NCI-H1436 treated with DMSO at 0.1 percent for 48 hours (cell line): ENCODE measurements at places on chromosomes 16 and 17.

- DNase-seq = no peak
Measured at GRCh38 chr16:4266372-4266771, 6.5 kb downstream of the TFAP4 start.

DNA sequence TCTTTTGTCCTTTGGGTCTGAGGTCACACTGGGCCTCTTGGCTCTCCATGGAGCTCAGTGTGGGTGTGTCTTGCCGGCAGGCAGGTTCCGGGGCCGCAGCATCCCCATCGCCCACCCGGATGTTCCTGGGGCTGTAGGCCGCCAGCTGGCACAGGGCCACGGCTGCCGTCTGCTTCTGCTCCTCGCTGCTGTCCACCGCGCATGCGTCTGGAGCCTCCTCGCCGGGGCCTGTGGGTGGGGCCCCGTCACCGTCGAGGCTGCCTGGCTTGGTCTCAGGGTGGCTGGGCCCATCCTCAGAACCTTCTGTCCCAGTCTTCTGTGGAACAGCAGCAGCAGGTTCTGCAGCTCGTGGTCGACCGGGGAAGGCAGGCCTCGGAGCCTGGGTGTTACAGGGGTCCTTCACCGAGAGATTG, 9.6 kb downstream of the ZNF750 start:
- DNase-seq = no peak

DNA sequence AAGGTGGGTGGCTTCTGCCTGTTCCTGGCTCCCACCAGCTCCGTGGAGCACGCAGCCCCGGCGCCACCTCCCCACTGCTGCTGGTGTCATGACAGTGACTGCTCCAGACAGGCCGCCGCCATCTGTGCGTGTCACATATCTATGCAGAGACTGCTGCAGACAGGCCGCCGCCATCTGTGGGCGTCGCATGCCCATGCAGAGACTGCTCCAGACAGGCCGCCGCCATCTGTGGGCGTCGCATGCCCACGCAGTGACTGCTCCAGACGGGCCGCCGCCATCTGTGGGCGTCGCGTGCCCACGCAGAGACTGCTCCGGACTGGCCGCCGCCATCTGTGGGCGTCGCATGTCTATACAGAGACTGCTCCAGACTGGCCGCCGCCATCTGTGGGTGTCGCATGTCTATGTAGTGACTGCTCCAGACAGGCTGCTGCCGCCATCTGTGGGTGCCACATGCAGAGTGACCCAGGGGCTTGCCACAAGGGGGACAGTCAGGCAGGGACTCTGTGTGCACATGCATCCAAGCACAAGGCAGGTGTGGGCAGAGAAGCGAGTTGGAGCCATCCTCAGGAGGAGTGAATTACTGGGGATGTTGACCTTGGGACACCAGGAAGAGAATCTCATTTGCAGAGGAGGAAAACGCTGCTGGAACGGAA, 3.3 kb upstream of the FN3KRP start:
- no peak for DNase-seq

DNA sequence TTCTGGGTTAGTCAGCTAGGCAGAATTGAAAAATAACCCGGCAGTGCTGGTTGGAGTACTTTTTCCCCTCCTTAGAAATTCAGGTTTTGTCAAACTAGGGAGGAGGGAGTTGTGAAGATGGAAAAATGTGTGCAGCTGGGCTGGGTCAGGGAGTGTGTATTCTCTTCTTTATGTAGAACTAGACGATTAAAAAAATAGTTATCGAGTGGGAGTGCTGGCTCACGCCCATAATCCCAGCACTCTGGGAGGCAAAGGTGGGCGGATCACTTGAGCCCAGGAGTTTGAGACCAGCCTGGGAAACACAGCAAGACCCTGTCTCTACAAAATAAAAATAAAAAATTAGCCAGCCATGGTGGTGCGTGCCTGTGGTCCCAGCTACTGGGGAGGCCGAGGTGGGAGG, 106.4 kb downstream of the GNAO1 start:
- DNase-seq = no peak

GRCh38 chr16:53378138-53378537, 56.1 kb upstream of the RBL2 start:
- no peak for DNase-seq

DNA sequence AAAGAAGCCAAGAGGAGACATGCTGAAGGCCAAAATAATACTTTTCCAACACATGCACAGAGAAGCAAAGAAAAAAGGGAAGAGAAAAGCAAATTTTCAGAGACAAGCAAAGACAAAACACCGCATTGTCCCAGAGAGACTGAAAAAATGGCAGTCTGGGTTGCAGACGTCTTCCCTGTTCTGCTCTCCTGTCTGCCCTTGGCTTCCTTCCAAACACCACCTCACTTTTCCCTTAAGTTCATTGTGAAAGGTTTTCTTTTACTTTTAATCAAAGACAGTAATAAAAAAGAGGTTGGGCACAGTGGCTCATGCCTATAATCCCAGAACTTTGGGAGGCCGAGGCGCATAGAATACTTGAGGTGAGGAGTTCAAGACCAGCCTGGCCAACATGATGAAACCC, 21.2 kb upstream of the VAT1L start:
- DNase-seq = no peak

- no peak for DNase-seq
Measured at GRCh38 chr16:9159839-9160550, 68.6 kb downstream of the HAPSTR1 start.

DNA sequence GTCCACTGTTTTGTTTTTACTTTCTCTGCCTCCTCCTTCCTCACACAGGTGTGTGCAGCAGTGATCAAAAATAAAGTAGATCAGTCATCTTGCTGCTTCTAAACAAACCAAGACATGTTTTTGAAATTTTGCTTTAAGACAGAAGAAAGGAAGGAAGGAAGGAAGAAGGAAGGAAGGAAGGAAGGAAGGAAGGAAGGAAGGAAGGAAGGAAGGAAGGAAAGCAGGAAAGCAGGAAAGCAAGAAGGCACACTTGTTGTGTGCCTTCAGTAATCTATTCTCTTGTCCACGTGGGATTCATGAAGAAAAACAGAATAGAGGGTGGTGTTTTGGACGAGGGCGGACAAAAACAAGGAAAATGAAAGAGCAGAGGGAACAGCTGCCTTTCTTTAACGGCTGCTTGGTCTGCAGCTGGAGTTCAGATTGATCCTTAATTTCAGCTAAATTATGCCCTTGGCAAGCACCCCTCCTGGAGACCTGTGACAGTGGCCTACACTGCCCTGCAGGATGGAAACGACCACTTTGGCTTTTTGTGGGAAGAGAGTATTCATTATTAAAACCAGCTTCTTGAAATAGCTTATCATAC, 188.5 kb upstream of the IRX3 start:
- DNase-seq = no peak

- no peak for DNase-seq
Measured at GRCh38 chr16:10598157-10598556, 17.8 kb upstream of the EMP2 start.

- DNase-seq = no peak
Measured at GRCh38 chr17:47057830-47058229, 78.8 kb upstream of the RPRML start.

DNA sequence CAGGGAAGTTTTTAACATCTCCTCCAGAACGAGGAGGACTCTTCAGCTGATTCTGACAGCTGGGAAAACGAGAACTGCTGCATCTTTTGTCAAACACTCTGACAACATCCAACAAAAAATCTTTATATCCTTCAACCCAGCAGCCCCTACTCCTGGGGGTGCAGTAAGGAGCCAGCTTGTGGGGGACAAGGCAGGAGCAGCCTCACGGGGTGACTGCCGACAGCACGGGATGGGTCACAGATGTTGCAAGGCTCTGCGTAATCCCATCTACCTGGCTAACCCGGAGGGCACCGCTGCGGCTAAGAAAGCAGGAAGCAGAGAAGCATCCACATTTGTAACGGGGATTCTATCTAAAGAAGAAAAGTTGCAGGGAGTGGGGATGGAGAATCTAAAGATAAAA, 28.6 kb downstream of the WDR45B start:
- DNase-seq = no peak

- no peak for DNase-seq
Measured at GRCh38 chr17:56502120-56502654, 91.3 kb upstream of the NOG start.

DNA sequence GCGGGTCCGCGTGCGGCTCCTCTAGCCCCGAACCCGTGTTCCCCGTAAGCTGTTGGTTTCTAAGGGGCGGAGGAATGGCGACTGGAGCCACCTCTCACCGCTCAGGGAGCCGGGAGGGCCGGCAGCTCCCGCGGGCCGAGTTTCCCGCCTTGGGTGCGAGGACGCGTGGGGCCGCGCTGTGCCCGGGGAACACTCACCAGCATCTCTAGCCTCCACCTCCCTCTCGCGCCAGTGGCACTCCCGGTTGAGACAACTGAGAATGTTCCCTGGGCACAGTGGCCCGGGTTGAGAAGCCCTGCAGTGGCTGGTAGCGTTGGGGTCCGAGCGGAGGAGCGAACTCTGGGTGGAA, 560 bp downstream of the TELO2 start:
- DNase-seq = no peak

GRCh38 chr17:62720126-62720850, 87.8 kb downstream of the MARCHF10 start:
- DNase-seq = no peak

DNA sequence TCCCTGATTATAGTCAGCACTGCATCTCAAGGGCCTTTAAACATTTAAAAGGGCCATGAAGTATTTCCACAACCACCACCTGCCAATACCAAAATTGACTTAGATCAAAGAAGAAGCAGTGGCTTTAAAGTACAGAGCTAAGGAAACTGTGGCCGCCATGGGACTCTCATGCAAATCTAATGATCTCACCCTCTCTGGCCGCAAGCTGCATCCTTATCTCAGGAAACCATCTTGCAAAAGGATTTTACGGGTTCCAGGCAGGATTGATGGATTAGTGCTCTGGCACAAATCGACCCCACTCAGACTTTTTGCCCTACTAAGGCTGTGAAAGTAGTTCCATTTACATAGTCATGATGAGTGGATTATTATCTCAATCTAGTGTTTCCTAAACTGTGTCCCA, 22.6 kb downstream of the CDRT4 start:
- no peak for DNase-seq

DNA sequence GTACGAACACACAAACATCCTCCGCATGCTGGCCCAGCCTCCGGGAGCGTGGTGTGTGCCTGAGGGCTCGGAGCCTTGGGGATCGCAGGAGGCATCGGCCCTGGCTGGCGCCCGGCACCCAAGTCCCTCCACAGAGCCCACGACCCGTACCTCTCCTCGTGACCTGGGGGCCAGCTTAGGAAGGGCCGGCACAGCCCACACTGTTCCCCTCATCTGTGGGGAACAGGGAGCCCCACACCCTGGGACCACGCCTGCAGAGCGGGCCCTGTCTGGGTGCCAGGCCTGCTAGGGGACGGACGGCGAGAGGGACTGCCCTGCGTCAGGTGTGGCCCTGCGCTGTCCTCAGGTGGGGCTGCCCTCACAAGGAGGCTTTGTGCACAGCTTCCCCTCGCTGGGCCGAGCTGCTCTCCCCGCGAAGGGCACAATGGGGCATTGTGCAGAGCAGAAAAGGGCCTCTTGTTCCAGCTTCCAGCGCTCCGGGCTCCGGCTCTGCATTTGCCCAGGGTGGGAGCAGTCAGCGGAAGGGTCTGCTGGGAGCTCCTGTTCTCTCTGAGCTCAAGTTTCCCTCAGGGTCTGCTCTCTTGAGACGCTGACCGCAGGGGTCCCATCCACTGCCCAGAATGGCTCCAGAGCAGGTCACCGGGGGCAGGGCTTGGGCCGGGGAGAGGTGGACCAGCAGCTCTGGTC, 1.7 kb upstream of the LMF1 start:
- DNase-seq = no peak

- DNase-seq = no peak
Measured at GRCh38 chr16:19062706-19063105, 4.7 kb upstream of the COQ7 start.

DNA sequence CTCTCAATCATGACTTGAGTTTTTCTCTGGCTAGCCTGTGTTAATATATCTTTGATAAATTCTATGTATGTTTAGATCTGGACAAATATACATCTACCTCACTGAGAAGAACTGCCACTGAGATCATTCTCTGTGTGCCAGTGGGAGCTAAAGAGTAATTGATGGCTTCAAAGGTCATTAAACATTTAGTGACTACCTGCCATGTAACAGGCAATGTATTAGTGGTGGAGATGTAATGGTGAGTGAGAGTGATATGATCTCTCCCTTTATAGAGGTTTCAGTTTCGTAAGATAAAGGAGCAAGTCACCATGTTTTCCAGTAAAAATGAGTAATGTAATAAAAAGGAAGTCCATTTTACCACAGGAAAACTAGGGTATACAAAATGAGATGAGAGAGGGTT, 235.8 kb upstream of the CDH8 start:
- DNase-seq = no peak

DNA sequence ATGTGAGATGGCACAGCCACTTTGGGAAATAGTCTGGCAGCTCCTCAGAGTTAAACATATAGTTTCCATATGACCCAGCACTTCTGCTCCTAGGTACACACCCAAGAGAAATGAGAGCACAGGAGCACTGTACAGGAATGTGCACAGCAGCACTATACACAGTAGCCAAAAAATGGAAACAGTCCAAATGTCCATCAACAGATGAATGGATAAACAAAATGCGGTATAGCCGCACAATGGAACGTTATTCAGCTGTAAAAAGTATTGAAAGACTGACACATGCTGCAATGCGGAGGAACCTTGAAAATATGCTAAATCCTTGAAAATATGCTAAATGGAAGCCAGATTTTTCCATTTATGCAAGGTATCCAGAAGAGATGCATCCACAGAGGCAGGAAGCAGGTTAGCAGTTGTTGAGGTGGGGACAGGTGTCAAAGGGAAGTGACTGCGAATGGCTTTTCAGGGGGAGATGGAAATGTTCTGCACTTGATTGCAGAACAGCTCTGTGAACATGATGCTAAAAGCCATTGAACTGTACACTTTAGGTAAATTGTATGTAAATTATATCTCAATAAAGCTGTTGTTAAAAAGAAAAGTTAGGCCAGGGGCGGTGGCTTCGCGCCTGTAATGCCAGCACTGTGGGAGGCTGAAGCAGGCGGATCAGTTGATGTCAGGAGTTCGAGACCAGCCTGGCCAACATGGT, 80.7 kb downstream of the MPRIP start:
- no peak for DNase-seq

- DNase-seq = no peak
Measured at GRCh38 chr17:38848939-38849605, 4.4 kb downstream of the RPL23 start.

DNA sequence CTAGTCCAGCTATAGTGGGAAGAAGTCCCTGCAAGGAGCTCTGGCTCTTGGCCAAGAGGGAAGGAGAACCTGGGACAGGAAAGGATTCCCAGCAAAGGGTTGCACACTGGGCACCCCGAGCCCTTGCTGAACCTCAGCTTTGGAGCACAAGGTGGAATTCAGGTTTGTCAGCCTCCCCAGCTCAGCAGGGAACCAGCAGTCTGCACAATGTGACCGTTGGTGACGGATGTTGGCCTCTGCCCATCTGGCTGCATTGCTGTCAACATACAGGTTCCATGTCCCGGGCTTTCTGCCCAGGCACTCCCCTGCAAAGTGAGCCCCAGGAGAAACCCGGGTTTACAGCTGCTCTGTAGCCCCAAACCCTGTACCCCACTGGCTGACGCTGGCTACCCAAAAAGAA, 6.7 kb downstream of the RPRML start:
- DNase-seq = no peak

GRCh38 chr16:21088646-21089538, 61.8 kb downstream of the DNAH3 start:
- DNase-seq = no peak

GRCh38 chr16:68731637-68732036, 5.5 kb upstream of the CDH1 start:
- DNase-seq = no peak
